Stimulated activated CD8-positive, alpha-beta memory T cell treated with anti-CD3 and anti-CD28 coated beads, Interleukin-7, amount 100 ng/mL, for 24 hours (primary cell): ENCODE measurements at places on chromosomes 5 and 9.

DNA sequence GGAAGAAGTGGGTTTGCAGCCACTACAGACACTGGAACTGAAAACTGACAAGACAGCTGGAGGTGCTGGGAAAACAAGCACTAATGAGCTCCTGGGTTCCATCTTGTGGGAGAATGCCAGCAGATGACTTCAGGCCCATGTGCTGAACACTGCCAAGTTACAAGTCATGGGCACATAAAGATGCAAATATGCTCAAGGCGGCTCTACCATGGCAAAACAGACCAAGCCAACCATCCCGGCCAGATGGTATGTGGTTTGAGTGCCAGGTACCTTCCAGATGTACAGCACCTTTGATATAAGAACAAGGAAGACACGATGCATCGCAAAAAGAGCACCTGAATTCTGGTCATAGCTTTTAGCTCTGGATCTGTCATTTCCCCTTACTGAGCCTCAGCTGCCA lies 19.9 kb downstream of the TNFSF8 start:
- DNase-seq: no peak

DNA sequence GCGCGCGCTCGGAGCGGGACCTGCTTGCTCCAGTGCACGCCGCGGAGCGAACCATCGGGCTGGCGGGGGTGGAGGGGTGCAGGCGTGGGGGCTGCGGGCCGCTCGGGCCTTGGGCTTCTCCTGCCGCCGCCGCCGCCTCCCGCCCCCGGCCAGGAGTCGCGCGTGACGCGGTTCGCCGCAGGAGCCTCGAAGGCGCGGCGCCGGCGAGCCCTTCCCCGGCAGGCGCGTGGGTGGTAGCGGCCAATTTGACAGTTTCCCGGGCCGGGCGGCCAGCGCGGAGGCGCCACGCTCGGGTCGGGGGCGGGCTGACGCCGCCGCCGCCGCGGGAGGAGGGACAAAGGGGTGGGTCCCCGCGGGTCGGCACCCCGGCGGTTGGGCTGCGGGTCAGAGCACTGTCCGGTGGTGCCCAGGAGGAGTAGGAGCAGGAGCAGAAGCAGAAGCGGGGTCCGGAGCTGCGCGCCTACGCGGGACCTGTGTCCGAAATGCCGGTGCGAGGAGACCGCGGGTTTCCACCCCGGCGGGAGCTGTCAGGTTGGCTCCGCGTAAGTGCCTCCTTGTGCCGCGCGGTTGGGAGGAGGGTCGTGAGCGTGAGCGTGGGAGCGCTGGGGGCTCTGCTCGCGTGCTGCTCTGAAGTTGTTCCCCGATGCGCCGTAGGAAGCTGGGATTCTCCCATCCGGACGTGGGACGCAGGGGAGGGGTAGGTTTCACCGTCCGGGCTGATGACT lies at the start of gene TJP2:
TJP2 (plus strand) TSS at position 387 of the 725 bp plus-strand sequence; CDS start at position 483, 96 bp downstream.
- DNase-seq: no peak

- DNase-seq: no peak
These were observed 89.7 kb upstream of the ADRA1B start for GRCh38 chr5:159826351-159827214.

- no peak for DNase-seq
These were observed 183.0 kb upstream of the FTMT start for GRCh38 chr5:121668635-121669034.

- DNase-seq: no peak
These were observed 505 bp downstream of the CREB3 start for GRCh38 chr9:35732800-35733541.

- DNase-seq: no peak
These were observed 110.5 kb upstream of the CD180 start for GRCh38 chr5:67306965-67307607.
